Sciatic nerve (tissue), 2 donors: ENCODE measurements at places on chromosomes 2 and 18. TPM values are rescaled to one million over a fixed set of nuclear protein-coding genes. Genes with fewer than 3 reads are reported as not detected.

DNA sequence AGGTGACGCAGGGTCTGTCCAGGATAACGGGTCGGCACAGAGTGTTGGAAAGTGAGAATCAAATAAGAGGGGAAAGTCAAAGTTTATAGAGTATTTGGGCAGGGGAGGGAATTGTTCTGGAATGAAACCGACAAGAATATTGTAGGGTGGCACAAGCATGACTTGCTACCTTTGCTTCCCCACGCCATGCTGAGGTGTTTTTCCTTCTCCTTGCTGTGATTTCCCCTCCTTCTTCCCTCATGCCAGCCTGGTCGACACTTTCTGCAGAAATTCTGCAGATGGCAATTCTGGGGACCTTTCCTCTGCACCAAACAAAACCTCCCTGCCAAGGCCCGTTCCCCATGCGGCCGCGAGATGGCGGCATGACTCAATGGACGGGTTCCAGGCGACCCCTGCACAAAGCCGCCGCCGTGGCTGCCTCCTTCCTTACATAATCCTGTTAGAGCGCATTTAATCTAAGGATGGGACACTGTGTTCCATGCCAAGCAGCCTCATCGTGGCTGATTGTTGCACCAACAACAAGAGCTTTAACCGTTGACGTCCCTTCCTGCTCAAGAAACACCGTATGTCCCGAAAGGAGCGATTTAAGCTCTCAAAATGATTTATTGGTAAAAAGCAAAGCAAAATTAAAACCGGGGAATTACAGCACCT, at the start of gene MRO:
Gene MRO, minus strand, starts transcription at position 289 of the 651 bp plus-strand sequence. CDS start 10,616 bp downstream, outside the sequence.
- DNase-seq: peak; percentile 89

DNA sequence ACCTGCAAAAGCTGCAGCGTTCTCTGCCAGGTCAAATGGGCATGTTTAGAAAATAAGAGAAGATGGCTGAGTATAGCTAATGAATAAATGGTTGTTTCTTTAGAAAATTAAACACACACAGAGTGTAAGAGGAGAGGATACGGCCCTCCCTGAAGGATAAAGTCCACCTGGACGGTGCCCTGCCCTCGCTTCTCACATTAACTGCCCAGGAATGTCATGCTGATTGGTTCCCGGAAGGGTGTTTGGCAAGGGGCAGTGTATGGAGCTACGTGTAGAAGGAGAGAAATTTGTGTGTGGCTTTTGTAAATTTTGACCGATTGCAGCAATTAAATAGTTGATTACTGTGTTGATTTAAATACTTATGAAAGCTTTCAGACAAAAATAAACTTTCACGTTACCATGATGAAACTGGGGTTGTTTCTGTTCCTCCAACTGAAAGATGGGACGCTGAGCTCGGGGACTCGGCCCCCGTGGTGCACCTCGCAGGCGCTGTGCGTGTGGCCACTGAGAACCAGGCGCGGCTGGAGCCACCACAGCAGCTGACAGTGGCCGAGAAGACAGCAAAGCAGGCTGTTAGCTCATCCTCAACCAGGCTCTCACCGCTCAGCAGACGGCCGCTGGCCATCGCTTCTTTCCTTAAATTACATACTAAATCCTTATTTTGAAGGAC, 22.7 kb downstream of the MPPE1 start:
- no peak for DNase-seq

DNA sequence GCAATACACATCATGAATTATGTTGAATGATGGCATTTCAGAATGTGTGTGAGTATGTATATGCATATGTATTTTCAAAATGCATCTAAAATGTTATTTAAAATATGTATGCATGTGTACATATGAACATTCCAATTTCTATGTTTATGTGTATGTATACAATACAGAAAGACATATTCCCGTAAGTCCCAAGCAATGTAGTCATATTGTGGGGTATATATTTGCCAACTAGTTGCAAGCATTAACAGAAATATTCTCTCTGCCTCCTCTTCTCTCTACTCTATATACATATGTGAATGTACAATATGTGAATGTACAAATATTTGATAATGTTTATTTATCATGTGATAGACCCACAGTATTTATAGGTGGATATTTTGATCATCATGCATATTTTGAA, 345.8 kb upstream of the ZEB2 start:
- no peak for DNase-seq

- no peak for DNase-seq
Measured at GRCh38 chr2:222481941-222482340, 57.6 kb downstream of the SGPP2 start.

The ATP9B gene
- 67.4 TPM for total RNA-seq

The MYCN gene
- 7.0 TPM for total RNA-seq

The UBE2E3 gene
- 64.9 TPM for total RNA-seq

The CD8B gene
- 1.1 TPM for total RNA-seq
